Stimulated activated CD8-positive, alpha-beta memory T cell treated with anti-CD3 and anti-CD28 coated beads, Interleukin-7, amount 100 ng/mL, for 4 hours (primary cell): ENCODE measurements at places on chromosomes 5 and 9.

- DNase-seq = no peak
These were observed 328.6 kb upstream of the SLC24A2 start for GRCh38 chr9:20117482-20117881.

DNA sequence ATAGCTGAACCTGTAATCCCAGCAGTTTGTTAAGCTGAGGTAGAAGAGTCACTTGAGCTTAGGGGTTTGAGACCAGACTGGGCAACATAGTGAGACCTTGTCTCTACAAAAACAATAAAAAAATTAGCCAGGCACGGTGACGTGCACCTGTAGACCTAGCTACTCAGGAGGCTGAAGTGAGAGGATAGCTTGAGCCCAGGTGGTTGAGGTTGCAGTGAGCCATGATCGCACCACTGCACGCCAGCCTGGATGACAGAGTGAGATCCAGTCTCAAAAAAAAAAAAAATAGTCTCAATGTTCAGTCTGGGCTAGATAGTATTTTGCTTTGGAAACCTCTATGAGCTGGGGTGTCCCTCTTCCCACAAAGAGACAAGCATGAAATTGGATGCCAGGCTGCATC lies 51.9 kb upstream of the IQGAP2 start:
- no peak for DNase-seq

DNA sequence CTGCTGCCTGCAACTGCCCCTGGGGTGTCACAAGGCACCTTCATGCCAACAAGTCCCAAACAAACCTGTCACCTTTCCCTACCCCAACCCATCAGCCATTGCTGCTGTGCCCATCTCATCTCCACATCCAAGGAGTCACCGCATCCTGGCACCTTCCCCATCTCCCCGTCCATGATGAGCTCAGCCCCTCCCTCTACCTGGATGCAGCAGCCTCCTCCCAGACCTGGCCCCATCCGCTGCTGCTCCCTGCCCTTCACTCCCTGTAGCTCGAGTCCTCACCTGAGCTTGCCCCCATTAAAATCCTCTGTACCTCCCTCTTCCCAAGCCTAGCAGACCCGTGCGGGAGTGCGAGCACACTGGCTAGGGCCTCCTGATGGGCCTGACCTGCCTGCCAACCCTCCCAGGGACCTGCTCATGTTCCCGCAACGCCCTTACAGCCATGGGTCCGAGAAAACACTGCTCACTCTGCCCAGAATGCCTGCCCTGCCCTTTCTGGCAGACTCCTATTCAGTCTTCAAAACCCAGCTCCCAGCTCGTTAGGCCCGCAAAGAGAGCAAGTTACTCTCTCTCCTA lies 110.6 kb downstream of the ADAMTS2 start:
- DNase-seq = no peak

GRCh38 chr5:166433679-166434078 lies 1857.8 kb upstream of the WWC1 start:
- no peak for DNase-seq

DNA sequence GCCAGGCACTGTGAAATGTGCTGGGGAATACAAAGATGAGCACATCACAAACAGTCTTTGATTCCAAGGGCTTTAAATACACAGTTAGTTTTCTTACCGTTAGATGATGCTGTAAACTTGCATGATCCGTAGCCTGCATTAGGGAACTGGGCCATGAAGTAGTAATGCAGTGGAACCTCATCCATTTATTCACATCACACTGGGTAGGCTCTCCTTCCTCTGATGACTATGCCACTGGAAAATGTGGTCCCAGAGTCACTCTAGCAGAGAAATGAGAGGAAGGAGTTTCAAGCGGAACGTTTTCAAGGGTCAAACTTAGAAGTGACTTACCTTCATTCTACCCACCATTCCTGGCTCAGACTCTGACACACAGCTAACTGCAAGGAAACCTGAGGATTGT lies 26.4 kb downstream of the ZFAND5 start:
- DNase-seq = no peak

DNA sequence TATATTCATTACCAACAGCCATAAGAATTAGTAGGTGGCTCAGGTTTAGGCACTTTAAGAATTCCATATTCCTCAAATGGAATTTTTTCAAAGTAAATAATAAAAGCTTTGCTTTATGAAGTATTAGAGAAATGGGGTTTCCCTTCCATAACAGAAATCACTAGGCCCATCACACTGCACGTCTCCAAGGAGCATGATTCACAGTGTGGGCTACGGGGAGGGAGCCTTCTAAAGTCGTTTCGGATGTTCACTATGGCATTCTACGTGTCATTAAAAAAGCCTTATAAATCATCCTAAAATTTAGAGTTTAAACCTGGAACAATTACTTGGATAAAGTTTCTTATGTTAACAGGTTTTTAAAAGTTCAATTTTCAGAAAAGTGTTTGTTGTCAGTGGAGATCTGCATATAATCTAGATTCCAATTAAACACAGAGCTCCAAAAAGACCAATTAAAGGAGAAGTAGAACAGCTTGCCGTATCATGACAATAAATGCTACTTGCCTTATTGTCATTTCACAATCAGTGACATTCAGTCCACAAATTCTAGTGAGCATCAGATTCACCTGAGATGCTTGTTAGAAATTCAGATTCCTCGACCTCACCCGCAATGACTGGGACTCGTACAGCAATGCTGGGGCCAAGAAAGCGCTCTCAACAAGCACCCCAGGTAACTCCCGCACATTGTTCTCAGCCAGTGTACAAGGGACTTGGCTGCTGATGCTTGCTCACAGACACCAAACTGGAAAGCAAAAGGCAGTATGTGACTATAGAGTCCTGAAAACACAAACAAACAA lies 115.7 kb downstream of the NFIB start:
- DNase-seq = no peak

DNA sequence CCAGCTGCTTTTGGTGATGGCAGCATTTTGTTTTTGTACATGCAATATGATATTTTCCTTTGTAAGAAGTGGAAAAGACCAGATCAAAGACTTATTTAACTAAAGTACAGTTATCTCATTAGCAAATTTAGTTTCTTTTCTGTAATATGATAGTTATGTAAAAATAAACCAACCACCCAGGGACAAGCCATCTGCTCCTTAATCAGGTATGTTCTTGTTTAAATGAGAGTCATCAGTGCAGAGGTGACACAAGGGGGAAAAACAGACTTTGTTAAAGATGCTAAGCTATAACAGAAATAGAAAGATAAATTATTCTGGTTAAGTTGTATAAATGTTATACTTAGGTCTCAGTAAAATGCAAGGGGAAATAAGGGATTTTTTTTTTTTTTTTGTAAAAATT lies 805.7 kb upstream of the SEMA6A start:
- no peak for DNase-seq

GRCh38 chr5:93582677-93583438 lies at the start of gene NR2F1:
NR2F1 (plus strand) TSS chr5:93583222; CDS start chr5:93585024, 1,802 bp downstream.
- DNase-seq = no peak

GRCh38 chr9:123959787-123960186 lies 29.9 kb upstream of the DENND1A start:
- DNase-seq = no peak

GRCh38 chr9:127684576-127684975 lies 22.2 kb upstream of the CFAP157 start:
- no peak for DNase-seq

GRCh38 chr9:20395651-20396050 lies 226.6 kb downstream of the MLLT3 start:
- no peak for DNase-seq

DNA sequence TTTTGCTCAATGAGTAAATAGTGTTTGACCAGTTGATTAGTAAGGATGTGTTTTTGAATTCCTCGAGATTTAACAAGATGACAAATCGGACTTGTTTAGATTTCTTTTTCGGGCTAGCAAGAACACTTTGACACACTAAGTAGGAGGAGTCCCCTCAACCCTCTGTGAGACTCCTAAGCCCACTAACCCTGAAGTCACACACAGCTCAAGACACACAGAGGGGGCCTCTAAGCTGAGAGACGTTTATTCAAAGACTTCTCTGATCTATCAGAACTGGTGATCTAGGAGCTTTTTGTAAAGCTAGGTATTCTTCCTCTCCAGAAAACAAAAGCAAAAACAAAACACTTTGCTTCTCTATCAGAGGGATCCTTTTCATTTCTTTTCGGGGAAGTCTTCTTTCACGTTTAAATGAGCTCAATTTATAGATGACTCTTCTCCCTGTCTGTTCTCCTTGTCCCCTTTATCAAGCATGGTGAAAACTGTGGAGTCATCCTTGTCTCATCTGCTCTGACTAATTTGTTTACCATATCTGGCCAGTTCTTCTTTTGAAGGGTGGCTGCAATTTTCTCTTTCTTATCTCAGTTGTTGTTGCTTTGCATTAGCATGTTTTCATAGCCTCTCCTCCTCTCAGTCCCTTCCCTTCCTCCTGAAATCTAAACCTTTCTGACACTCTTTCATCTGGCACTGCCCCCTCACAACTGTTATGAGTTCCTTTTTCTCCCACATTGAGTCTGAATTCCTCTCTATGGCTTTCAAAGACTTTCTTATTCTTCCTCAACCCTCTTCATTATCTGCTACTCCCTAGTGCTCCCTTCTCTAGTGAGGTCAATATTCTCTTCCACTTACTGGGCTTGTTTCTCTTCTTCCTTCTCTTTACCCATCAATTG lies 68.5 kb upstream of the RAI14 start:
- no peak for DNase-seq

DNA sequence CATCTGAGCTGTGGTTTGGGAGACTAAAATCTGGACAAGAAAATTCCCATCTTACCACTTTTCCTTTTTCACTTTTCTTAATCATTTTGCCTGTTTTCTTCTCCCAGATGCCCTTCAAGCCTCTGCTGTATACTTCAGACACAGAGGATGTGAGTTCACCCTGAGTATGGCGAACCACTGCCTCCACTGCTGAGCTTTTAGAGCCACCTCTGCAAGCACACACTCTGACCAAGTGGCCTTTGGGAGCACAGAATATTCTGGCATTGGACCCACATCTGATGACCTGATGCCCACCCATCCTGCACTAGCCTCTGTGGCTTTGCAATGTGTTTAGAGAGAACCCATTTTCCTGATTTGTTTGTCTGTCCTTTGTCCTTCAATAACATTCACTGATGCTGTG lies 32.5 kb downstream of the TERT start:
- no peak for DNase-seq

DNA sequence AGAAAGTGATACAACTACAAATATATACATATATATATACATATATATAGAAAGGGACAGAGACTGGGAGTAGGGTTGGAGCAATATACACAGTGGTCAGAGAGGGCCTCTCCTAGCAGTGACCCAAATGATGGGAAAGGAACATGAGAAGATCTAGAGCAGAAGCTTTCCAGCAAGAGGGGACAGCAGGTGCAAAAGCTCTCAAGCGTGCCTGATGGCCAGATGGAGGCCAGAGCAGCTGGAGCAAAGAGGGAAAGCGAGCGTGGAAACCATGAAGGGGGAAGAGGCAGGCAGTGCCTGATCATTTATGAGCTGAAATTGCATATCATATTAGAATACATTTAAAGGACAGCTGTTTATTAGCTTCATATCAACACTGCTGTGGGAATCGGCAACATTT lies 7.6 kb upstream of the GRPEL2 start:
- DNase-seq = no peak

DNA sequence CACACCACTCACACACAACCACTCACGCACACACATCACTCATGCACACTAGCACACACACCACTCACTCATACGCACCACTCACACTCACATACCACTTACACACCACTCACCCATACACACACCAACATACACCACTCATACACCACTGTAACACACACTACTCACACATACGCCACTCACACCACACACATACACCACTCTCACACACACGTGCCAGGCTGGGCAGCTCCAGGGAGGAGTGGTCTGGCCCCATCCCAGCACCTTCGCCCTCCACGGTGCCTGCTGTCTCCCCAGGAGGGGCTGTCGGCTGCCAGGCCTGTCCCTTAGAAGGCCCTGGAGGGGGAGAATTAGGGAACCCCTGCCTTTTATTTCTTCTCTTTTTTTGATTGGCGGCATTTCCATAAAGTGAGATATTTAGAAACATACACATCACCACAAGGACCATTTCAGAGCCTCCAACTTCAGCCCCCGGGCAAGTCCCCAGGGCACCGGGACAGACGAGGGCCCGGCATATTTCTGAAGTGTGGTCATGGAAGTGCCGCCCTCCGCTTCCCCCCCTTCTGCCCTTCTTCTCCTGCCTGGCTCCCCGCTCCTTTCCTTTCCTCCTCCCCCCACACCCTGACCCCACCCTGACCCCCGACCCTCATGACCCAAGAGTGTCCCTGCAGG lies 6.3 kb upstream of the ASB6 start:
- DNase-seq = no peak

GRCh38 chr5:935510-936084 lies 42.9 kb downstream of the TRIP13 start:
- DNase-seq = no peak

DNA sequence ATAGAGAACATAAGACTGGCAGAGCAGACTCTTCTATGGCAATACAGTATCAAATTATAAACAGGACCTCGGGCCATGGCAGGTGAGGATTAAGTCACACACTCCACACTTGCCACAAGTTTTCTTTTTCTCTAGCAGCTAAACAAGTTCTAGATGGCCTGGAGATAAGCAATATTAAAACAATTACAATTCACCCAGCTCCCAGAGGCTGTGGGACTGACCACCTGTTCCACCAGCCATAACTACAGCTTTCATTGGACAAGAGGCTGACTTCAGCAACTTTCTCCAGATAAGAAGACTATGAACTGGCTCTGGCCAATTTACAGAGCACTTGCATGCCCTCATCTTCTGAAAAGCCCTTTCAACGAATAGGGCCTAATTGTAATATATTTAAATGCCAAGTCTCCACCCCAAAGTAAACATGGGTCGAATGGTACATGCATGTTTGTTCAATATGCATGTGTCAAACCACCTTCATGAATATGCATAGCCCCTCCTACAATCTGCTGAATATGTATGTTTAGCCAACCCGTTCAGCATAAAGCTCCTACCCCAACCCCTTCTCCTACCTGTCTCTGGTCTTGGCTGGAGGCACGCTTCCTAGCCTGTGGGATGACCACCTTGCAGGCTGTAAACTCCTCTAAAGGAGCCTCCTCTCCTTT lies 6.1 kb upstream of the CFAP157 start:
- no peak for DNase-seq

- DNase-seq = no peak
These were observed 171.4 kb upstream of the SLC30A5 start for GRCh38 chr5:68922172-68922987.

- DNase-seq = no peak
These were observed 28.4 kb upstream of the GPR150 start for GRCh38 chr5:95591490-95591901.

DNA sequence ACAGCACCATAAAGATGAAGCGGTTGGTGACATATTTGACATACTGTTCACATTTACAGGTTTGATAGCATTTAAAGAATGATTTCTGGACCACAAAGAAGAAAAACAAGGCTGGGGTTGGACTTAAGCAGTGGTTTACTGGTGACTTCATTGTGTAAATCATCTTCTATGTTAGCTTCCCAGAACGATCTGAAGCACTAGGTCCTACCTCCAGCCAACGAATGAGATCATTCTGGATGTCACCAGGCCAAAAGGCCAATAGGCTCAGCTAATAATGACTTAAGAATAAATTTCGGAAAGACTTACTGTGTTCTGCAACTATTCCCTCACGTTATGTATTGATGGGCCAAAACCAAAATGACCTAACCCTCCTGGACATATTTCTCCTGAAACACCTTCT lies 675.3 kb upstream of the CCNG1 start:
- no peak for DNase-seq
